ENCODE measurements at places on chromosomes 11 and 22.

DNA sequence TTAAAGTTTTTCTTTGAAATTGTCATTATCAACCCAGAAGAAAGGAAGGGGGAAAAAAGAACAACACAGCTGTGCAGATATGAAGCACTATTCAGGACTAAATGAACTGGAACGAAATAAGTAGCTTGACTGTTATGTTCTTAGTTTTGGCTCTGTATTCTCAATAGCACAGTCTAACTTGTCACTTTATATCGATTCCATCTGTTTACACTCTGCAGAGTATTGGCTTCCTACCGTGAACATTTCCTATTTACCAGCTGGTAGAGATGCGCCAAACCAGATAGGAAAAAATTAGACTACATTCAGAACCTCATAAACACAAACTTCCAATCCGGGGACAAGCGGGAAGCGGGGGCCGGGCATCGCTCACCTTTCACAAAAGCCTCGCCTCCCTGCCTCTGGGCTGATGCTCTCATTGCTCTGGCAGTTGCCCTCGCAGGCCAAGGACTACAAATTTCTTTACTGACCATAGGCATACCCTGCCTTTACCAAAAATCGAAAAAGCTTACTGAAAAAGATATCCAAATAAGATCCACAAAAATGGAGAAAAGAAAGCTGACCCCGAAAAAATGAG, 66.2 kb downstream of the EFCAB6 start:
- no peak for DNase-seq

DNA sequence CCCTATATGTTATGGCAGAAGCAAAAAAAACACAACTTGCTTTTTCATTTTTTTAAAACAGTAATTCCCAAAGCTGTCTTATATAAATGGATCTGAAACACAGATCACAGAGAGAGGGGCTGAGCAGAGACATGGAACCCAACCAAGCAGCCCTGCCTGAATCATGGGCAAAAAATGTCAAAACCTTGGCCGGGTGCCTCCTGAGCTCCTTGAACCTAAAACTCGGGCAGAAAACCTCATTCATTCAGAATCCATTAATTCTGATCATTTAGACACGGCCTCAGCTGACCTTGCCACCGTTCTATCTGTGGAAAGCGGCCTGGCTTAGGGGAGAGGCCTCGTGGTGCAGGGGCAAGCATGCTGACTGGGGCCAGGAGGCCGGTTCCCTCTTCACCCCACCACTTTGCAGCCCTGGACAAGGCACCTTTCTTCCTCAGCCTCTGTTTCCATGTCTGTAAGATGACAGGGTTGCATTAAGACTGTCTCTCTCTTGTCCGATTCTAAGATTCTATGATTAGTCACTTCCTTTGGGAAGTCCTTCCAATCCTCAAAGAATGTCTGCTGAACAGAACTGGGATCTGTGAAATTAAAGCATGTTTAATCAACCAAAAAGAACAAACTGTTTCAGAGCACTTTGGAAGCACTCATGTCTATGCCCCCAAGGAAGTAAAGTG, 26.0 kb downstream of the TENM4 start:
- no peak for DNase-seq

GRCh38 chr11:68039526-68040086, 781 bp downstream of the TCIRG1 start:
- DNase-seq = no peak

DNA sequence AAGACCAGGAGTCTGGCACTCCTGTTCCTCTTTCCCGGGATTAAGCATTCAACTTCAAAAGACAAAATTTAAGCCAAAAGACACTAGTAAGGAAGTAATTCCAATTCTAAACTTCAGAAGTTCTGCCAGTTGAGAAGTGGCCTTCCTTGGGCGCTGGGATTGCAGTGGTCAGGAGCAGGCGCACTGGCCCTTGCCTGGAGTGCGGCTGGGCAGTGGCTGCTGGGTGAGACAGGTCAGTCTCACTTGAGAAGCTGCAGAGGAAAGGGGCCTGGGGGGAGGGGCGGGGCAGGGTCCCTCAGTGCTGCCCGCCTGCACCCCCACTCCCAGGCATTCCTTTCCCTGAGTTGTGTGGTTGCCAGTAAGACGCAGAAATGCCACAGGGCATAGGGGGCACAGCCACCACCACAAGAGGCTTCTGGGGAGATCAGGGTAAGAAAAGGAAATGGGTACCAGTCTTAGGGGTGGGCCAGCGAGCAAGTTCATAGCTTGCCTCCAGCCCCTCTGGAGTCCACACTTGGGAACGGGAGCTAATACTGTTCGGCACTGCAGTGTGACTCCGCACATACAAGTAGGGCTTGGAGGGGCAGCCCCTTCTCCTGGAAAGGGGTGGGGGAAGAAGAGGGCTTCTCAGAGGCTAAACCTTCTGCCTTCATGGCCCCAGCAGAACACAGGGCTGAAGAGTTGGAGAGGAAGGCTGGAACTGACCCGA, 5.5 kb downstream of the MRPL49 start:
- DNase-seq = no peak

- no peak for DNase-seq
These were observed 131.9 kb downstream of the TEAD1 start for GRCh38 chr11:12806113-12806512.

GRCh38 chr22:23478175-23478574, 101.9 kb downstream of the IGLL1 start:
- DNase-seq = no peak

DNA sequence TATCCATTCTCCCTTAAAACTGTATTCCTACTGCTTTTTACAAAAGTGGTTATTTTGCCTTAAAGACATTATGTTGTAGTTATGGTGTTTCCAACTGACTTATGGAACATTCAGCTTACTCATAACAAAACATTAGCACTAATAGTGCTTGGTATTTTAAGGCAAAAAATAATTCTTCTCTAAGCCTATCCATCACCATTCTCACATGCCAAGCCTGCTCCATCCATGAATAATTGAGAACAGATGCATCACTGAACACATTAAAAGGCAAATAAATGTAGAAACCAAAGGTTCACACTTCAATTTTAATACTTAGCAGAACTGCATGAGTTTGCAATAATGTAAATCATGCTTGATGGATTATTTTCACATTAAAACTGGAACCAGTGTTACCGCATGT, 42.3 kb upstream of the DDI1 start:
- DNase-seq = no peak

- no peak for DNase-seq
These were observed 81.9 kb downstream of the RAB30 start for GRCh38 chr11:82989628-82990404.

DNA sequence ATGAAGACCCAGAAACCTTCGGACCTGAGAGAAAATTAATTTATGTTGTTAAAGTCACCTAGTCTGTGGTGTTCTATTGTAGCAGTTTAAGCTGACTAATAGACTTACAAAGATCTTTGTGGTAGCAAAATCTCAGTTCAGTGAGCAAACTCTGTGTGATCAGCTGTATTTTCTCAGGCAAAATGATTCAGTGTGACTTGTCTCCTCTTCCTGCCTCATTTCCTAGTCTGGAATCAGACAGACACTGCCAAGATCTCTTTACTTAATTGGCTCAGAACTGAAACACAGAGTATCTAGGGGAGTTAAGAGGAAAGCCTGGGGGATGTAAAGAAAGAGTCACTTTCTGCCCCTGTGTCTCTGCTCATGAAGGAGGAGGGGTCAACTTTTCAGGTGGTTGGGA, 564.7 kb downstream of the KCNA4 start:
- no peak for DNase-seq

DNA sequence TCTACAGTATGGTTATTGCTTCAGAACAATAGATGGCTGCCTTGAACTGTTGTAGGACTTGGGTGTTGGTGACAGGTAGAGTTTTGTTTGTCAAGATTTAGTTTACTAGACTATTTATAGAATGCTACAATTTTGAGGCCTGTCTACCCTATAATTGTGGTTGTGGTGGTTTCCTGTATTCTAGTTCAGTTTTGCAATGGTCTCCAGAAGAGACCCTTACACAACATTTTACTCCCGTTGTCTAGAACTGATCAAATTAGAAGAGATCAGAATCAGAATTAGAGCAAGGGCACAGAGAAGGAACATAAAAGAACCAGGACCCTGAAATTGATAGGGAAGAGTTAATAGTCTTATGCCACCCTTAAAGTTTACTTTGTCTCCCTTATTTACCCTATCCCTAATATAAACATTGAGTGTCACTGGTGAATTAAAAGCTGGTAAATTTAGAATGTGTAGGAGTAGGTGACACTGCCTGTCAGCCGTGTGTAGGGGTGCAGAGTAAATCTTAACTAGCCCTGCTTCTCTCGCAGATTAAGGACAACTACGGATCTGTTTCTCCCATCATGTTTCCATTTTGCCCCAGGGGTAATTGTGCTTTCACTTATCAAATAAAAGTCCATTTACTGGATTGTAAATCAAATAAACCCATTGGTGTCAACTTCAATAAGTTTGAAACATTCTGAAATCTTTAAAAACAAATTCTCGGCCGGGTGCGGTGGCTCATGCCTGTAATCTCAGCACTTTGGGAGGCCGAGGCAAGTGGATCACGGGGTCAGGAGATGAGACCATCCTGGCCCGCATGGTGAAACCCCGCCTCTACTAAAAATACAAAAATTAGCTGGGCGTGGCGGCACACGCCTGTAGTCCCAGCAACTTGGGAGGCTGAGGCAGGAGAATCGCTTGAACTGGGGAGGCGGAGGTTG, 10.9 kb upstream of the PHLDB1 start:
- no peak for DNase-seq

GRCh38 chr22:30251711-30252110, 5.2 kb upstream of the LIF start:
- DNase-seq = no peak

GRCh38 chr11:69202511-69203221, 46.9 kb downstream of the SMIM38 start:
- no peak for DNase-seq

DNA sequence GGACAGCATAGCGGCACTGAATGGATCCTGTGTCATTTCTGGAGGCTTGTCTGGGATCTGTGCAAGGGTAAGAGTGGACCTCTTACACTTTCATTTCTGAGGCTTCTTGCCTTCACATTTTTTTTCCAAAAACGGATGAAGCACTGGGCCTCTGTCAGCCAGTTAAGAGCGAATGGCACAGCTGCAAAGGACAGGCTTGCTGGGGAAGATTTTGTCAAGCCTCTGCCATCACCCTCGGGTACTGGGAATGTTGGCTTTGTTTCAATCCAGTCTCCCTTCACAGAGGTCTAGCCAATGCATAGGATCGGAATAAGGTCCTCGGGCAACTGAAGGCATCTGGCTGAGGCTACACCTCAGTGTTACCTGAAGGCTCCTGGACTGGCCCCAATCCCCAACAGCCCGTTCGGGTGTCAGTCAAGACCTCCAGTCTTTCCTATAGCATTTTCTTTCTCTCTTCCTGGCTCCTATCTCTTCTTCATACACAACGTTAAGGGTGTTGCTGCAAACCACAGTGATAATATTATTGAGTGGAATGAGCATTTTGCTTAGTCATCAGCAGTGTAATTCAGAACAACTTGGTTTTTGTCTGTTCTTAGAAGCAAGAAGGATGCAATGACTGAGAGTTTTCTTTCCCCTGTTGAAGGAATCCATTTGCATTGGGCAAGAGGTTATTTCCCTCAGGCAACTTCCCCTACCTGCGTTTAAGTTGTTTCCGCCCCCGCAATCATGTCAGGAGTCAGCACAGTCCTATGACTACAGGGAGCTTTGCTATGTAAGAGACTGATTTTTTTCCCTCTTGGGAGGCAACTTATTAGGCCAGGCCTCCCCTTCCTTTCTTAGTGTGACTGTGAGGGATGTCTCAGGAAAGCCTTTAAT, 22.8 kb downstream of the NPAT start:
- DNase-seq = peak; percentile 12

- no peak for DNase-seq
These were observed 1.6 kb downstream of the SLC22A12 start for GRCh38 chr11:64592656-64593055.

DNA sequence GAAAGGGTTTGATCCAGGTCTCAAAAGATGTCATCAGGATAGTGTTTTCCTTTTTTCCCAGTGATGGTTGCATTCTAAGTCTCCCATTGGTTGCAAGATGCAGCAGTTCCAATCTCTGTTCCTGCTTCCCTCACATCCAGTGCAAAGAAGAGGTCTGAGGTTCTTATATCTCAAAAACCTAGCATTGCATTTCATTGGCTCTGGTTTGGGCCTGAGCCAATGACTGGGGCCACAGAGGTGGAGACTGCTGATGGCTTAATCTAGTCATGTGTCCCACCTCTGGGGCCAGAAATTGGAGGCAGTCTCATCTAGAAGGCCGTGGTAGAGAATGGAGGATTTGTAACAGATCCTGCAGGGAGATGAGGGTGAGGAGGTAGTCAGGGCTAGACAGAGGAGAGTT, 13.2 kb upstream of the MICAL2 start:
- DNase-seq = no peak

DNA sequence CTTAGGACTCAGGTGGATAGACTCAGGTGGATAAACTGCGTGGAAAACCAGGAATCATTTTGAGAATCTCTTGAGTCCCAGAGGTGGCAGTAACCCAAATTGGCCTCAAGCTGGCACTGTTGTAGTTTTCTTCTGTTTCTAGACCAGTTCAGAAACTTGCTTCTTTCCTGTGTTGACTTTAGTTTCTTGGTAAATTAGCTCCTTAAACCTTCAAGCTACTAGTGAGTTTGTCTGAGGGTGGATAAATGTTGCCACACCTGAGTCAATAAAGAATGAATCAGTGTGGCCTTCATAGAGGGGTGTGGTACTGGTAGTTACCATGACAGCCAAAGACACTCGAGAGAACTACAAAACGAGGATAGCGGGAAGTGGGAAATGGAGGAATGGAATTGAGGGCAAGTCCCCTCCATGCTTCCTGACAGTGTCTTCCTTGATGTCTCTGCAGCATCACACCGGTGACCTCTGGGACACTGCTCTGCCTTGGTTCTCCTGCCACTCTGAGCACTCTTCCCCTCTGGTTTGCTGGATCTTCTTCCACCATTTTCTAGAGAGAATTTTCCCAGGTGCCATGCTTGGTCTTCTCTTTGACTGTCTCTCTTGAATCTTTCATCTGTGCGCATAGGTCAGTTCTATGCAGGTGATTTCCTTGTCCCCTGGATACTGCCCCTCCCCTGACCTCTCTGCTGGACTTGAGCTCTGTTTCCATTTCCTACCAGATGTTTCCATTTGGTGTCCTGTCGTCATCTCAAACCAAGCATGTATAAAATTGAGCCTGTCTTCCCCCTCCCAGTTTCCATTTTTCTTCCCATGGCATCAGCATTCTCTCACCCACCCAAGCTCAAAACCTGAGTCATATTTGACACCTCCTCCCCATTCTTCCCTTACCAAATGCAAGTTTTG, 7.2 kb downstream of the POLD4 start:
- peak; percentile 40 for DNase-seq

DNA sequence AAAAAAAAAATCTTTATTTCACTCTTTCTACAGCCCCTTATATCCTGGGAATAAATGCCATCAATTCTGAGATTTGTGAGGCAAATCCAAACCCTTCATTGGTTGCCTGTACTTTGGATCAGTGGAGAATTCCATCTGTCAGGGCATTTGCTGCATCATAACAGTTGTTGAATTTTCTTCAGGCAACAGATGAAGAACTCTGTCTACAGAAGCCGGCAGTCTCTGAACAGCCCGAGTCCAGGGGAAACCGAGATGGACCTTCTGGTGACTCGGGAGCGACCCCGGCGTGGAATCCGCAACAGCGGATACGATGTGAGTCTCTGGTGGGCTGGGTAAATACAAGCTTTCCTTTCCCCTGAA, 82.3 kb downstream of the C11orf91 start:
- no peak for DNase-seq

GRCh38 chr11:45232341-45233080, 53.6 kb downstream of the SYT13 start:
- DNase-seq = no peak

Data from CD4-positive, alpha-beta T cell treated with Interleukin-6 for 4 hours (primary cell).